ENCODE measurements at places on chromosomes 2 and 18. TPM values are rescaled to one million over a fixed set of nuclear protein-coding genes. Genes with fewer than 3 reads are reported as not detected.

DNA sequence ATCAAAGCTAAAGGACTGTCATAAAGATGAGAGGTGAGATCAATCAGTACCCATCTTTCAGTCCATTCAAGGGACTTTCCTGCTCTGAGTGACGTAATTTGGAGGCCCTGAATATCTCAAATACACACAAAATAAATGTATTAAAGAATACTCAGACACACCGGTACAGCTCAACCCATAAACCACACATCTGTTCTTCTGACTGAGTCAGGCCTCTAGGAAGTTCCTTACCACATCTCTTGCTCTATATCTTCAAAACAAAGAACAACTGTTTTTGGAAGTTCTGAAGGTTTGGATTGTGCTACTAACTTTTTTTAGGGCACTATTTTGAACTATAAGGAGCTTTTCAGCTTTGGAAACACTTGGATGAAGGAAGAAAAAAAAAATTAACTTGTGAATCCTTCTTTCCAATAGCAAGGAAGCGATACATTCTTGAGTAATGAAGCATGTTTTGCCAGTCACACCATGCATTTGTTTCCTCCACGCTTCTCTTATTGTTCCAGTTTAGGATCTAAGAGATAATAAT, 866.5 kb upstream of the VRK2 start:
- no peak overlapping the region for H3K4me3 ChIP-seq
- no peak overlapping the region for H3K27ac ChIP-seq
- no peak for DNase-seq
- no peaks in the 10 kb centered on the region for H3K4me1 ChIP-seq
- no peaks in the 10 kb centered on the region for H3K27me3 ChIP-seq

- H3K4me3 ChIP-seq, result peak overlapping the region; percentile 84
- H3K36me3 ChIP-seq, result no peaks in the 10 kb centered on the region
- H3K27ac ChIP-seq, result peak overlapping the region; percentile 93
- H3K4me1 ChIP-seq, result peaks cover 24% of the 10 kb centered on the region
- no peaks in the 10 kb centered on the region for H3K27me3 ChIP-seq
These were observed 1.9 kb downstream of the CHPF start for GRCh38 chr2:219541611-219542180.

DNA sequence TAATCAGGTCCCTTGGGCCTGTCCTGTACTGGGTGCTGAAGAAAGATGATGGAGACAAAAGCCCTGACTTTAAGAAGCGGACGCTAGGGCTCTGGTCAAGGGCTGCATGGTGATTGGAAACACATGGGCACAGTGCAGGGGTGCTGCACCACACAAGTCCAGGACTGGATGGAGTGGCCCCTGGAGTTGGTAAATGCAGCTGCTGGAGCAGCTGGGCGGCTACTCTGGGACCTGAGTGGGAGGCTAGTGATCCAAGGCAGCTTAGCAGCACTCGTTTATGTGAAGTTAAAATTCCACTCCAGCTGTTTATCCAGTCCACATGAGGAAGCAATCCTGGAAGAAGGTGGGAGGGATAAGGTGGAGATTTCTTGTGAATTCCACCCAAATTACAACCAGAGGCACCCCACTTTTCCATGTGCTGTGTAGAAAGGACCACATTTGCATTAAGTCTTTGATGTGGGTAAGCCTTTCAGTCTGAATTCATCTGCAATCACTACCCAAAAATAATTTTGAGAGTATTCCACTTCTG, 24.9 kb downstream of the MERTK start:
- no peaks in the 10 kb centered on the region for H3K27me3 ChIP-seq
- DNase-seq, result peak; percentile 36
- no peak overlapping the region for H3K4me3 ChIP-seq

DNA sequence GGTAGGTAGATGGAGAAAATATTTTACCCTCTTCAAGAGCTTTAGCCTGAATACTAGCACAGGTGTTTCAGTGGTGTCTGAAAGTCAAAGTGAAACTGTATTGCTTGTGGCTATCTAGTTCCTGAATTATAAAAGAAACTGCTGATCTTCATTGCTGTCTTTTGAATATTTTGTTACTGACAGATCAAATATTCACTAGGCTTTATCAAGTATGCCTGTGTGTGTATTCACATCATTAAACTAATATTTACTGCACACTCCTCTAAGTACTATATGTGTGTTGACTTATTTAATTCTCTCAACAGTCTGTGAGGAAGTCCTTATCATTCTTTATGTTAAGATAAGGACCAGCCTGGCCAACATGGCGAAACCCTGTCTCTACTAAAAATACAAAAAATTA, 139.6 kb downstream of the SOCS6 start:
- no peaks in the 10 kb centered on the region for H3K36me3 ChIP-seq
- peaks cover 6% of the 10 kb centered on the region for H3K4me1 ChIP-seq
- H3K27me3 ChIP-seq, result no peaks in the 10 kb centered on the region
- no peak overlapping the region for H3K4me3 ChIP-seq
- no peak for DNase-seq

GRCh38 chr2:66202586-66202985, 232.3 kb upstream of the MEIS1 start:
- no peaks in the 10 kb centered on the region for H3K4me1 ChIP-seq
- no peak overlapping the region for H3K27ac ChIP-seq

DNA sequence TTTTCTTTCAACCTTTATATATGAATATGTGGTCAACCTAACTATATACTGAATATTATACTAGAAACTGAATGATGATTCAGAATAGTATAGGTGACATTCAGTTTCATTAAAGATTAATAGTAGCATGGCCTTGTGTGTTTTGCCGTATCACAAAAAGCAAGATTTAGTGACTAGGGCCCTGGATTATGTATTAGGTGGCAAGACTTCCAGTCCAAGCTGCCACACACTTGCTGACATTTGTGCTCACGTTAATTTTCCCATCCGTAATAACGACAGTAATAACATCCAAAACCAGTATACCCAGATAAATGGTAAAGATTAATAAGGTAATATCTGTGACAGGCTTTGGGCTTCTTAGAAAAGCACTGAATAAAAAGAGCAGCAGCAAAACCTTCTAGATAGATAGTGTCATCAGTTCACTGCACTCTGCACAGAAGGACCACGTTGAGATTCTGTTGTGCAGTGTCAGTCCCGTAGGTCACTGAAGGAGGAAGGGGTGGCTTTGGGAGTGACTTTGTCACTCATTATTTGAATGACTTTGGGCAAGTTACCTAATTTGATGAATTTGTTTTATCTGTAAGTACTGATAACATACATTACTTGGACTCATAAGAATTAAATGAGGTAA, 451.7 kb downstream of the PTPRM start:
- H3K4me1 ChIP-seq, result no peaks in the 10 kb centered on the region
- DNase-seq, result no peak
- no peak overlapping the region for H3K4me3 ChIP-seq
- no peaks in the 10 kb centered on the region for H3K27me3 ChIP-seq
- no peaks in the 10 kb centered on the region for H3K36me3 ChIP-seq

DNA sequence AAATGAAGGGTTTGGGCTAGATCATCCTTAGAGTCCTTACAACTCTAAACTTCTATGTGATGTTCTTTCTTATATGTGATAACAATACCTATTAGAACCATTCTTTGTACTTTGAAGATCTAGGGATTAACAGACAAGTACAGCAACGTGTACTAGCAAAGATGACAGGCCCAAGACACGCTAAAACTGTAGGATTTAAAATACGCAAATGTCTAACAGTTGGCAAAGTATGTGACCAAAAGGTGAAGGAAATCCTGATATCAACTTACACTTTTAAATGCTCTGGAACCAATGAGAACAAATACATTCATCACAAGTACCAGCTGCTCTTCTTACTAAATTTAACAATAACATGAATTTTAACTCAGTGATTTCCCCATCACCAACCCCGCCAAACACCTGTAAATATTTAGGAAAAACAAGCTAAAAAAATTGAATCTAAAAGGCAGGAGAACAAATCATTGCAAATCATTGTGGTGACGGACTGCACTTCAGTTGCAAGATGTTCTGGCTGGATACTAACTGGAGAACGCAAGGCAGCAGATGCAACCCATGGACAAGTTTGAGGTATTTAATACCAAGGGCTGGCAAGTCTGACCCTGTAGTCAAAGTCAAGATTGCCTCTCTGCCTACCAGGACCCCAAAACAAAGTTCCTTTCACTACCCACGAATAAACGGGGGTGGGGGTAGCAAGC, 1.4 kb downstream of the ANKRD44 start:
- H3K27ac ChIP-seq, result no peak overlapping the region
- H3K36me3 ChIP-seq, result no peaks in the 10 kb centered on the region
- peaks cover 5% of the 10 kb centered on the region for H3K27me3 ChIP-seq
- no peak for DNase-seq
- H3K4me1 ChIP-seq, result no peaks in the 10 kb centered on the region

DNA sequence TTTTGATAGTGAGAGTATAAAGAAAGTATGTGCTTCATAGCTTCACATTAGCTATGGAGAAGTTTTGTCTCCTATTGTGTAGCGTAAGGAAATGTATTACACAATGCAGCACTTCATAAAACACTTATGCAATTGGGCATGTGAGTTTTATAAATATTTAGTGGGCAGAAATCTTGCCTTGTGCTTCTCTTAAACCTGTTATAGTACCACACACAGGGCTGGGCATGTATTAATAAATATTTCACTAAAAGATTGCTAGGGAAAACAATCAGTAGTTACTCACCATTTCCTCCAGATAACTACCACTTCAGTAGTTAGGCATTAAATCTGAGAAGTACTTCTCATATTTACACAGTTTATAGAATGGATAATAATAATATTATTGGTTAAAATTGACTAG, 1080.8 kb upstream of the PIK3C3 start:
- H3K27me3 ChIP-seq, result no peaks in the 10 kb centered on the region
- no peaks in the 10 kb centered on the region for H3K4me1 ChIP-seq
- no peaks in the 10 kb centered on the region for H3K36me3 ChIP-seq
- no peak overlapping the region for H3K4me3 ChIP-seq

The BUB1 gene
- polyA plus RNA-seq, result 5.8 TPM

The APLF gene
- 1.5 TPM for polyA plus RNA-seq

DNA sequence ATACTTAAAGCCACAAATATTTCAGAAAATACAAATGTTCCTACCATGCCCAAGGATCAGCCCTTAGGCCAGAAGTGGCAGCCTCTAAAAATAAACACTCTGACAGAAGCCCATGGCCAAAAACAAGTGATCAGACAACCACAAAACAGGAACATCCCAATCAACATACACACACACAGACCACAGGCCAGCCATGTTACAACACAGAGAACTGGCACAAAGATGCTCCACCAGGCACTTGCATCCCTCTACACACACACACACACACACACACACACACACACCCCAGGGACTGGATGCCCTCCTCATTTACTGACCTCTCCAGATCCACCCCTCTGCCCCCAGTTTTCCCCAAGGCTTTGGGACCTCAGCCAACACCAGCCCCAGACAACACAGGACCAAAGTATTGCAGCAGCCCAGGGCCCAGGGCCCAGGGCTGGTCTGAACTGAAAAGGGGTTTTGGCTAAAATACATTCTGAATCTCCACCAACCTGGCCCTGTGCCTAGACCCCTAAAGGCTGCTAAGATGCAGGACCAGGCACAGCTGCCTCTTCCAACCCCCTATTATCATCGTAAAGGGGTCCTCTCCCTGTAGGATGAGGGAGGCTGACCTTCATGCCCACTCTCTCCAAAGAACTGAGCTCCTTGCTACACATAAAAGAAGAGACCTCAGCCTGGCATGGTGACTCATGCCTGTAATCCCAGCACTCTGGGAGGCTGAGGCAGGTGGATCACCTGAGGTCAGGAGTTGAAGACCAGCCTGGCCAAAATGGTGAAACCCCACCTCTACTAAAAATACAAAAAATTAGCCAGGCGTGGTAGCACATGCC, 151.4 kb downstream of the TNS1 start:
- H3K27me3 ChIP-seq, result no peaks in the 10 kb centered on the region
- H3K27ac ChIP-seq, result peak overlapping the region; percentile 65
- no peak overlapping the region for H3K4me3 ChIP-seq
- H3K4me1 ChIP-seq, result peaks cover 22% of the 10 kb centered on the region

DNA sequence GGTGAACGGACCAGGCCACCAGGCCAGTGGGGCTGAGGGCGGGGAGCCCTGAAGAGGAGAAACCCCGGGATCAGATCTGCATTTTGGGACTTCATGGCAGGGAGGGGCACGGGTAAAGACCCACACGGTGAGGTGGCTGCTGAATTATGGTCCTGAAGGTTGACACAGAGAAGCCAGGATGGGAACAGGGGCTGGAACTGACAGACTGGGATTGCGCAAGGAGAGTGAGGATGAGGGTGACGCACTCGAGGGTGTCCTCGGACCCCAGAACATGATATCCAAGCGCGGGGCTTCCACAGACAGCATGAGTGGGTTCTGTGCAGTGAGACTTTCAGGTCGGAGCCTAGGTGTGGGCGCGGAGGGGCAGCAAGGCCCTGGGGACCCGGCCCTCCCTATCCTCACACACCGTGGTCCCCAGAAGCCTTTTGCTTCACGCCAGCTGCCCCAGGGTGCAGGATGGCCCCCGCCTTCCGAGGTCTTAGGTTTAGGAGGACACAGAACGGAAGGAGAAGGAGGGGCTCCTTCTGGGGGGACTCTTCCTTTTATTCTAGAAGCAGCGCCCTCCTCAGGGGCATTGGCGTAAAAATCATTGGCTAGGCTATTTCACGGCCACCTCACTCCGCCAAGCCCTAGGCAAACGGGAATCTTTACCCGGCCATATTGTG, 416.8 kb upstream of the HS6ST1 start:
- H3K27ac ChIP-seq, result no peak overlapping the region
- peaks cover 4% of the 10 kb centered on the region for H3K4me1 ChIP-seq
- H3K36me3 ChIP-seq, result no peaks in the 10 kb centered on the region

- H3K27ac ChIP-seq, result no peak overlapping the region
- H3K36me3 ChIP-seq, result no peaks in the 10 kb centered on the region
- no peaks in the 10 kb centered on the region for H3K4me1 ChIP-seq
These were observed 15.5 kb downstream of the SEC11C start for GRCh38 chr18:59155153-59155552.

The PRKAG3 gene
- polyA plus RNA-seq, result 0.23 TPM

- no peaks in the 10 kb centered on the region for H3K27me3 ChIP-seq
- no peak overlapping the region for H3K4me3 ChIP-seq
- DNase-seq, result peak; percentile 28
- peaks cover 20% of the 10 kb centered on the region for H3K4me1 ChIP-seq
- no peaks in the 10 kb centered on the region for H3K36me3 ChIP-seq
These were observed 262.7 kb downstream of the SETBP1 start for GRCh38 chr18:44943311-44943881.

DNA sequence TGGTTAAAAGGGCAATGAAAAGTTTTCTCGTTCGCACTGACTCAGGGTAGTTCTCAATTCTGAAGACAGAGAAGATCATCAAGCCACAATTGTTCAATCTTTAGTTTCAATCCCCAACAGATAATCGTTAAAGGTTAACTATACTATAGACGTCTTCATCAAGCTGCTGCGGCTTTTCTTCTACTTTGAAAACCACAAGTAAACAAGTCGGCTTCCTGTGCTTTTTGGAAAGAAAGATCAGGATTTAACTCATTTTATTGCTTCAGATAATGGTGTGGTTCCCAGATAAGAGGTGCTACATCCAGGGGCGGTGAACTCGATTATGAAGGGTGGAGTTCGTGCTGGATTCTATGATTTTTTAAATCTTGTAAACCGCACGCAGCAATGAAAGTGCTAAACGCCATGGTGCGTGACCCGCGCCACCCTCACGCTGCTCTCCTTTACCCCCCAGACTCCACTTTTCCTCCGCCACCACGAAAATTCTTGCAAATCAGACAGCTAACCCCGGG, 545 bp upstream of the CDCA7 start:
- DNase-seq, result no peak
- peak overlapping the region; percentile 92 for H3K27ac ChIP-seq
- H3K4me1 ChIP-seq, result peaks cover 7% of the 10 kb centered on the region
- H3K36me3 ChIP-seq, result no peaks in the 10 kb centered on the region
